ENCODE measurements at places on chromosomes 3 and 15. TPM values are rescaled to one million over a fixed set of nuclear protein-coding genes. Genes with fewer than 3 reads are reported as not detected.

SYNPR gene
- total RNA-seq: not detected

SLCO3A1 gene
- 2.5 TPM for total RNA-seq

FBXL2 gene
- 13.8 TPM for total RNA-seq

PAQR5 gene
- total RNA-seq: 2.6 TPM

ISLR gene
- 136 TPM for total RNA-seq

ANKRD63 gene
- not detected for total RNA-seq

CRYGS gene
- total RNA-seq: not detected

SLC7A14 gene
- 0.29 TPM for total RNA-seq

CCDC39 gene
- not detected for total RNA-seq

RNF111 gene
- 8.6 TPM for total RNA-seq

MOBP gene
- not detected for total RNA-seq

SNTN gene
- not detected for total RNA-seq

CLDN11 gene
- 153 TPM for total RNA-seq
